ENCODE measurements at places on chromosomes 6 and 20.

DNA sequence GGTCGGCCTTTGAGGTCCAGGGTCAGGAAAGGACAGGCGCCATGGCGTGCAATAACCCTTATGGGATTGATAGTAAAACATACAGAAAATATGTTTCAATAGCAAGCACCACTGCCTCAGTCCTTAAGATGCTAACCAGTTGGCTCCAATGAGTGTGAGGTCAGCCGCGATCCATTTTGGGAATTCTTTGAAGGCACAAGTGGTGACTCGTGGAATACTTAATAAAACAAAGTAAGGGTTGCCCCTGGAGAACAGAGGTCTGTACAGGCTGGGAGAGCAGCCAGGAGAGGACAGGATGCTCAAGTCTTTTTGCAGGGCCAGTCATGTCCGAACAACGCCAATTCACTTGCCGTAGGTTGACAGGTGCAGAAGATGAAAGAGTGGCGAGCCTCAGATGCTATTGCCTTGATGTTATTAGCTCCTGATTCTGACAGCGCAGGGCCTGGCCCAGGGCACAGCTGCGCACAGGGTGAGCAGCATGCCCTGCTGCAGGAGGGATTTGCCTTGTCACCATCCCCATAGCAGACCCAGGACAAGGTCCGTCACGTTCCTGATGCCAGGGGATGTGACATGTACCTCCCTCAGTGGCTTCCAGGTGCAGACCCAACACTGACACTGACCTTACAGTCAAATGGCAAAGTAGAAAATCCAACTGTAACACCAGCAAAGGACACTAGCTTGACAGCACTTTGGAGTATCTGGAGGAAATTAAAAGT is 21.8 kb downstream of the SYNDIG1 start:
- no peak for DNase-seq

DNA sequence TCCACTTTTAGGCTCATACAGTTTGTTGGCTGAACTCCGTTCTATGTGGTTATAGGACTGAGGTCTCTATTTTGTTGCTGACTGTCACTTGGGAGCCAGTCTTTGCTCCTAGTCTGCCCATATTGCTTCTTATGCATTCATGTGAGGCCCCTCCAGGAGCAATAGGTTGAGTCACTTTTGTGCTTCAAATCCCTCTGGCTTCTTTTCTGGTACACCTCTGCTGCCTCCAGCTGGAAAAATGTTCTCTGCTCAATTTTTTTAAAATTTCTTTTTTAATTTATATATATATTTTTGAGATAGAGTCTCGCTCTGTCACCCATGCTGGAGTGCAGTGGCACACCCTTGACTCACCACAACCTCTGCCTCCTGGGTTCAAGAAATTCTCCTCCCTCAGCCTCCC is 42.7 kb upstream of the NOX3 start:
- DNase-seq, result no peak

DNA sequence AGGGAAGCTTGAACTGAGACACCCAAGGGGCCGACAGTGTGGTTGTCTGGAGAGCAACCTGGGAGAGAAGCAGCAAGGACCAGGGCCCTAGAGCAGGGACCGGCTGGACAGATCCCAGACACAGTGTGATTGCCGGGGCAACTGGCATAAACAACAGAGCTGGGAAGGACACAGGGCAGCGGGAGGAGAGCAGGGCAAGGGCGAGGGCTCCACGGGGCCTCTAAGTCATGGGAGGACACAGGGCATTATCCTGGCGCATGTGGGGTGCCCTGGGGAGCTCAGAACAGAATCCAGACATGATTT is 31.1 kb upstream of the CCR6 start:
- DNase-seq, result no peak

DNA sequence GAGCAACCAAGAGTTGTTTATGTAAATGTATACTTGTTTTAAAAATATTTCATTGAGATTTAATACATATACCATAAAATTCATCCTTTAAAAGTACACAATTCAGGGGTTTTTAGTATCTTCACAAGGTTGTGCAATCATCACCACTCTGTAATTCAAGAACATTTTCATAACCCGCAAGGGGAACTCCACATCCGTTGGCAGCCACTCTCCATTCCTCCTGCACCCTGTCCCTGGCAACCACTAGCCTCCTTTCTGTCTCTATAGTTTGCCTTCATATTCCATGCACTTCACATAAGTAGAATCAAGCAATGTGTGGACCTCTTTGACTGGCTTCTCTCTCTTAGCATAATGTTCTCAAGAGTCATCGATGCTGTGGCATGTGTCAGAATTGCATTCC is 104.2 kb upstream of the PDE10A start:
- DNase-seq, result no peak

DNA sequence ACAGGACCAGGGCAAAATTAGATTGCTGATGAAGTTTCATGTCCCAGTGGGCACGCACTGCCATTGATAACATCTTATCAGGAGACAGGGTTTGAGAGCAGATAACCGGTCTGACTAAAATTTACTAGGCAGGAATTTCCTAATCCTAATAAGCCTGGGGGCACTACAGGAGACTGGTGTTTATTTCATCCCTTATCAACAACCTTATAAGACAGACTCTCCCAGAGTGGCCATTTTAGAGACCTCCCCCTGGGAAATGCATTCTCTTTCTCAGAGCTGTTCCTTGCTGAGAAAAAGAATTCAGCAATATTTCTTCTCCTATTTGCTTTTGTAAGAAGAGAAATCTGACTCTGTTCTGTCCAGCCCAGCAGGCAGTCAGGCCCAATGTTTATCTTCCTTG is 423.4 kb upstream of the IMPG1 start:
- no peak for DNase-seq

DNA sequence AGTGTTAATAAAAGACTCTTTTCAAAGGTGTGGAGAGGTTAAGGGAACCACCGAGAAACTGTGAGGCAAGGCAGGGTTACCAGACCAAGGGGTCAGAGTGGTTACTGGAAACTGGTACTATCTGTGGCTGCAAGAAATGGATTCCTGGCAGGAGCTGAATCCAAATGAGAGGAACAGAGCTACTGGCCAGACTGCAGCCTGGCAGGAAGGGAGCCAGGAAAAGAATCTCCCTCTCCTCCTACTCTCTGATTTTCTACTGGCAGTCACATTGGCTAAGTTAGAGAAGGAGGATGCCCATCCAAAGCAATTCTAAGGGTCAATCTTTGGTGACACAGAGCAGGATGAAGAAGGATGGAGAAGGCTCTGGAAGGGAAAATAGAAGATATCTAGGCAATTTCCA is 211.5 kb downstream of the GRM1 start:
- DNase-seq, result no peak

DNA sequence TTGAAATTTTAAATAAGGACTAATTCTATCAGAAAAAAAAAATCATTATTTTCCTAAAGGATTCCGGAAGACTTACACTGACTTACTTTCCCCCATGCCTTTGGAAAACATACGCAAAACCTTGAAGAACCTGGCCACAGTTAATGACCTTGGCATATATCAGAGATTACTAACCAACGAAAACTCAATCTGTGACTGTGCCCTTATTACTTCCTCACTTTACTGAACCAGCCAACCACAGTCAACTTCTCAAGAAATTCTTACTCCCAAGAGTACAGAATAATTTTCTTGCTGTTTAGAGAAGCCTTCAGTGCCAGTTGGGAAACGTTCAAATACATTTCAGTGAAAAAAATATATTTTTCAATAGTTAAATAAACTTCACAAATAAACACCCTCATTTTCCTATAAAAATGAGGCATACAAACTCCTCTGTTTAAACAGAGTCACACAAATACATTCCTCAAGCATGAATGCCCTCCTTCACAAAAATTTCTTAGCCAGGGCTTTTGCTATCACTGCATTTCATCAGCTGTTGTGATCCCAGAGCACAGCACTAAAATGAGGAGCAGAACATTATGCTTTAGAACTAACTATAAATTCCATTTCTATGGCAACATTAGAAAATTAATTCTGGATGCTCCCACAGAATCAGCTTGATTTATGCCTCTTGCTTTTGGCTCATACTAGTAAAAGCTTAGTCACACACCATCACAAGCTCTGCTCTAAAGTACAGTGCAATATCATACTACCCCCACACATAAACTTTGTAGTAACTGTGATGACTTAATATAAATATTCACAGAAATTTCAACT is 117.6 kb downstream of the DST start:
- DNase-seq, result no peak

- DNase-seq, result no peak
These were observed 35.4 kb downstream of the GCNT2 start for GRCh38 chr6:10556589-10556988.

DNA sequence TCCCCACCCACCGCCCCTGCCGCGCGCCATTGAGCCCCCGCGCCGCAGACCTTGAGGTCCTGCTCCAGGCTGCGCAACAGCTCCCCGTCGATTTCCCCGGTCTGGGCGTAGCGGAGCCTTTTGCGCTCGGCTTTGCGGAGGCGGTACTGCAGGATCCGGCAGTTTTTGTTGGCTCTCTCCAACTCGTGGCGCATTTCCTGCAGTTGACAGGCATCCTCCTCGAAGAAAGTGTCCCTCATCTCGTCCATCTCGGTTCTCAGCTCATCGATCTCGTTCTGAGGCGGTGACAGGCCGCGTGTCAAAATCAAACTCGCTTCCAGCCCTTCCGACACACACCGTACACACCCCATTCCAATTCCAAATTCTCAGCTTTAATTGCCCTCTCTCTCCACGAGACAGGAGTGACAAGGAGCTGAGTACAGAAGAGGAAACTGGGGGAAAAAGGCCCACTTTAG is 4.3 kb downstream of the MTCL3 start:
- peak; percentile 9 for DNase-seq

- DNase-seq, result no peak
These were observed 540.5 kb upstream of the JAG1 start for GRCh38 chr20:11214256-11214840.

DNA sequence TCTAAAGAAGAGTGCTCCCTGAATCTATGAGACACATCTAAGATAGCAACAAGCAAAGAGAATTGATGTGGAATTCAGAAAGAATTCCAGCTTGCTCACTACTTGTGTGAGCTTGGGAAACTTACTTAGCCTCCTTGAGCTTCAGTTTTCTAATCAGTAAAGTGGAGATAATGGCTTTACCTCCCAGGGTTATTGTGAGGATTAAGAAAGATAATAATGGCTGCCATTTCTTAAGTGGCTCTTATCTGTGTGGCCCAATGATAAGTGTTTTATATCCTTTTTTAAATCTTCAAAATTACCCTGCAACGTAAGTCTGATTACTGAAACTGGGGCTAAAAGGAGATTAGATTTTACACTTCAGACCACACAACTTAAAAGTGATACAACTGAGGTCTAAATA is 418.5 kb downstream of the LMBRD1 start:
- no peak for DNase-seq

GRCh38 chr6:25340431-25341202 is 61.4 kb downstream of the CARMIL1 start:
- DNase-seq, result no peak

DNA sequence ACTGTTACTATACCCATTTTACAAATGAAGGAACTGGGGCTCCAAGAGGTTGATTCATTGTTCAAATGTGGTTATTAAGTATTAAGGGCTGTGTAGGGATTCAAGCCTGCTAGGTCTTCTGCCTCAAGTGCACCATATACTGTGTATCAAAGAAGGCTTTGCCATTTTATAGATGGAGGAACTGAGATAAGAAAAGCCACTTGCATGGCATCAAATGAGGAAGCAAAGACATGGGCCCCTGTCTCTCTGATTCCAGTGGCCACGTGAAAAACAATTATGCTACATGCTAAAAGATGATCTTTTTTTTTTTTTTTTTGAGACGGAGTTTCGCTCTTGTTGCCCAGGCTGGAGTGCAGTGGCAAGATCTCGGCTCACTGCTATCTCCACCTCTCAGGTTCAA is 67.0 kb downstream of the TMEM200A start:
- no peak for DNase-seq

- no peak for DNase-seq
These were observed 7.3 kb upstream of the MRPS10 start for GRCh38 chr6:42225029-42225339.

- no peak for DNase-seq
These were observed 47.3 kb downstream of the EPB41L2 start for GRCh38 chr6:131015630-131016263.

GRCh38 chr6:140316966-140317365 is 942.5 kb upstream of the CITED2 start:
- DNase-seq, result no peak

- DNase-seq, result no peak
These were observed 2.2 kb upstream of the ACAT2 start for GRCh38 chr6:159759645-159760044.

GRCh38 chr6:14193524-14193923 is 76.0 kb downstream of the CD83 start:
- DNase-seq, result no peak

DNA sequence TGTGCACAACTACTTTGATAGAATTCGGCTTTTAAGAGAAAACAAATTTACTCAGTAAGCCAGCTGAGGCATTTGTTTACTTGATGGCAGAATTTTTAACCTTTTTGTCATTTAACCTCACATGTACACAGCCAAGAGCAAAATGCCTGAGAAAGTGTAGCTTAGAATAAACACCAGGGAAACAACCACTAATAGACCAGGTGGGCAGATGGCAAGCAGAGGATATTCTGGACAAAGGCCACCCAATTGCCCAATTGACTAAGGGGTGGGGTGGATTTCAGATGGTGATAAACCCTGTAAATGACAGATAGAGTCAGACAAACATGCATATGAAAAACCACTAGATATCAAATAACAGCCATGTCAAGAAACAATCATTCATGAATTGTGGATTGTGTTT is 190.7 kb upstream of the FBXL4 start:
- DNase-seq, result no peak

DNA sequence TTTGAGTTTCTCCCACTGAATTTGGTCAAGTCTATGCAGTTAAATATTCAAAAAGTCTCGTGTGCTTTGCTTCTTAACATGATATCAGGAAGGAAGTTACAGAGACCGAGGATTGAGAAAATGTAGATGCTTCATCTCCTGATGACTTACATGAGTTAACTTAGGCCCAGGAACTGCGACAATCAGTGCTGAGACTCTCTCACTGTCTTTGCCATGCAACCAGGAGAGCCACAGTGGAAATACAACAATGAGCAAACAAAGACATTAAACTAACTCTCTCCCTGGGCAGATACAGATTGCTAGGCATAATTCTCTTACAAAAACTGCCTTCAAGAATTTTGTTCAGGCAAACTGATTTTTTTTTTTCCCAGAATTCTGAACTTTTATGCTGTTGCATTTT is 440.6 kb upstream of the EPHA7 start:
- DNase-seq, result no peak

DNA sequence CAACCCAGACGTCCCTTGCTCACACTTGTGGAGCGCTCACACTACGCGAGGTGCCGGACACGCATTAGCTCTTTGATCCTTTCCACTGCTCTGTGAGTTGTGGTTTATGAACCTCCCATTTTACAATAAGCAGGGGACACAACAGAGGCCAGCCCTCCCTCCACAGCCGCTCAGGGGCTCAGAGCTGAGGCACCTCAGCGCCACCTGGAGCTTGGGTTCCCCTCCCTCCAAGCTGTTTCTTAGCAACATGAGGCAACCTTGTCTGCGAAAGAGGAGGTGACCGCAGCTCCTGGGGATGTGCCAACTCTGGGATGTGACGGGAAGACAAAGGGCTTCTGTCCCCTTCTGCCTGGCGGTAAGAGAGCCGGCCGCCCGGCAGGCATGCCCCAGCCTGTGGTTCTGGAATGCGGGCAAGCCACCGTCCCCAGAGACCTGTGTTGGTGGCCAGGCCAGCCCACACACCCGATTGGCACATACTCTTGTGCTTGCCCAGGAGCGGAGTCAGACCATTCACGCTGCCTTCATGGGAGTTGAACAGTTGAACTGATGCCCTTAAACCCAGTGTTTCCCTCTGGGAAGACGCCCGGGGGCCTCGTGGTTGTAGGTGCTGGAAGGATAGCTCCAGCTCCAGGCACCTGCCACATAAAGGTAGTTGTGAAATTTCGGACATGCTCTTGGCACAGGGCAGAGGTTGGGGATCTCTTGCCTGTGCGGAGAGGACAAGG is 44.5 kb downstream of the RBM38 start:
- peak; percentile 58 for DNase-seq
